ENCODE measurements at places on chromosomes 3 and 15.

- DNase-seq, result no peak
Observed at GRCh38 chr3:171348121-171348520, 112.1 kb downstream of the TNIK start.

- no peak for DNase-seq
Observed at GRCh38 chr3:81676706-81677456, 84.6 kb downstream of the GBE1 start.

DNA sequence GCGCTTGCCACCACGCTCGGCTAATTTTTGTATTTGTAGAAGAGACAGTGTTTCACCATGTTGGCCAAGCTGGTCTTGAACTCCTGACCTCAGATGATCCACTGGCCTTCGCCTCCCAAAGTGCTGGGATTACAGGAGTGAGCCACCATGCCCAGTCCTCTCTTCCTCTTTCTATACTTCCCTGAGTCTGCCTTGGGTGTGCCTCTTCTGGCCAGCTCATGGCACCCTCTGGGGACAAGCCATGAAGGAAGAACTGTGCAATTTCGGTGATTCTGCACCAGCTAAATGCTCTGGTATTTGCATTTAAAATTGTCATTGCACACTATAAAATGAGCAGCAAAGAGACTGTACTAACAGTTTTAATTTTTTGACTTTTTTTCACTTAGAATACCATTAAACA is 66.6 kb downstream of the IL20RB start:
- no peak for DNase-seq

DNA sequence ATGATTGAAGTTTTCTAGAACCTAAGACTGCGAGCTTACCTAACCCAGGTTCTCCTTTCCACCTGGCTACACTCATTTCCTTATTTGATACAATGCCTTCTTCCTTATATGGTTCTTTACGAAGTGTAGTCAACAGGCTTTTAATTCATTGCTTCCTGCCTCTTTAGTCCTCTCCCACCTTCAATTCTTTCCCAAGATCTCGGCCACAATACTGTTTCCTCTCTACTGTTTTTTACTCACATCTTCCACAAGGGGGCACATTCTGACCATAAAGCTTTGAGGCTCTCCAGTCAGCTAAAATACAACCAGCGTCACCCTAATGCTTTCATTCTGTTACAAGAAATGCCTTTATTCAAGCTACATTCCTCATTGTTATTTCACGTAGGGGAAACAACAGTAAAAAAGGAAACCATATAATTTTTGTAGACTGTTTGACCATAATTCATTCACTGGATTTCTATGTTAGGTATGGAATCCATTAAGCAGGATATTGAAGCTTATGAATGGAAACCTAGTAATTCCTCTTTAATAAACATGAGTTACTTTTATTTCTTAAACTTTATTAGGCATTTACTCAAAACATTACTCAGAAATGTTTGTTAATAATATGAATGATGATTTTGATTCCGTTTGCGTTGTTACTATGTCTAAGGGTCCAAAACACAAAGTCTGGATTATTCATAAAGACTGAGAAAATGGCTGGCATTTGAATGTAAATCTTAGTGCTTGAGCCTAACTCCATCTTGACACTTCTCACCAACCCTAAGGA is 29.5 kb upstream of the VEPH1 start:
- DNase-seq, result peak; percentile 89

DNA sequence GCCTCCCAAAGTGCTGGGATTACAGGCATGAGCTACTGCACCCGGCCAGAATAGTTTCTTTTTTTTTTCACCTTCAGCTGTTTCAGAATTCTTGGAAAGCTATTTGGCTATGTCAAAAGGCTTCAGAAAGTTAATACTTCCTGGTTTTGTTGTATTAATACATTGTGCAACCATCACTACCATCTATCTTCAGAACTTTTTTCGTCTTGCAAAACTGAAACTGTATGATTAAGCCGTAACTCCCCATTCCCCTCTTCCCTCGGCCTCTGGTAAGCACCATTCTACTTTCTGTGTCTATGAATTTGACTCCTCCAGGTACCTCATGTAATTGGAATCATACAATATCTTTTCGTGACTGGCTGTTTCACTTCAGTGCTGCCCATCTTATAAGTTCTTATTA is 5.2 kb upstream of the NOX5 start:
- DNase-seq, result no peak

- DNase-seq, result no peak
Observed at GRCh38 chr15:71679223-71679792, 131.0 kb upstream of the NR2E3 start.

- DNase-seq, result no peak
Observed at GRCh38 chr15:28993051-28993719, 107.4 kb downstream of the APBA2 start.

GRCh38 chr15:75138016-75138999 is 63.4 kb upstream of the C15orf39 start:
- DNase-seq, result no peak

GRCh38 chr3:194270627-194271459 is 80.3 kb downstream of the CPN2 start:
- DNase-seq, result peak; percentile 90

DNA sequence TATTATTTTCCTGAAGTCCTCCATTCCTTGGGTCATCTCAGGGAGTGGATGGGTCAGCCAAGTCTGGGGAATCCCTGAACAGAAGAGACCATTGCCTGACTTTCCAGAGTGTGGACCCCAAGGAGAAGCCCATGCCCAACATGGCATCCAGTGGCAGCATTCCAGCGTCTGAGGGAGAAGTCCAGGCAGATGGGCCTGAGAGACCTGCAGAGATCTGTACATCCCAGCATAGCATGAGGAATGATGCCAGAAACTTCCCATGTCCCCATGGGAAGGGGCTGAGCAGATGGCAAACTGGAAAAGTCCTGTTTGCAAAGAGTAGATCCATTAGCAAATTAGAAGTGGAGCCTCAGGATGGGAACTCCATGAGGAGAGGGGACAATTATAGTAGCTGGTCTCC is 17.6 kb upstream of the COLQ start:
- DNase-seq, result no peak

Data from fibroblast of gingiva (primary cell).